Stimulated activated CD4-positive, alpha-beta T cell treated with anti-CD3 and anti-CD28 coated beads, Interleukin-1b, Interleukin-23, amount 100 ng/mL, for 4 hours (primary cell): ENCODE measurements at places on chromosomes 12 and 14.

DNA sequence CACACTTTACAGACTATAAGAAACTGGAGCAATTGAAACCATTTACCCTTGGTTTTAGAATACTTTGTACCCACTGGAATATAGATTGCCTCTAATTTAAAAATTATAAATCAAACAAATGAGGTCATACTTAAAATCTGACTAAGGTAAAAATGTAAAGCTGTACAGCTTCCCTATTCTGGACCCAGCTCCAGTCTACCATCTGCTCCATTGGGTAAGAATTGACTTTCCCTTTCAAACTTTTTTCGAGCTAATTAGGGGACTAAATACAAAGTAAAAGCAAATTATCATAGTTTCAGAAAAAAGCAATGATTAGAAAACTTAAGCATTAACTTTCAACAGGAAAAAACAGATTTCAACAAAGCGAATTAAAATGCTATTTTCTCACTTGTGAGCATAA, 4.3 kb downstream of the KRR1 start:
- no peak for DNase-seq

GRCh38 chr12:103318566-103318965, 177.2 kb downstream of the C12orf42 start:
- no peak for DNase-seq

DNA sequence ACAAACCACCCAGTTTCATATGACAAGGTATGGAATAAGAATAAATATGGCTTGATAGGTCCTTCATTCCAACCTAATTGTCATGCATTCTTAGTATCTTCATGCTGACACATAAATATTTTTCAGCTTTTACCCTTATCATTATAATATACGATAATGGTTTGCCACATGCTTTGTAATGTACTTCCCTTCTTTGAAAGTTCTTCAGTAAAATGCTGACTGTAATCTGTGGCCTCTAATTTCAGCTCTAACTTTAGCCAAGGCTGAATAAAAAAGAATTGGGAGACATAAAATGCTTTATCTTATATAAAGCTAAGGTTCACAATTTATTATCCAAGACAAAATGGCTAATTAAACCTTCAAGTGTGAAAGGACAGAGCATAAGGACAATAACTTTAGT, 2.6 kb upstream of the MAP4K5 start:
- DNase-seq = no peak

GRCh38 chr12:18696971-18697602, 40.7 kb downstream of the PLCZ1 start:
- DNase-seq = no peak

- no peak for DNase-seq
Observed at GRCh38 chr12:98154850-98155249, 360.5 kb upstream of the TMPO start.

DNA sequence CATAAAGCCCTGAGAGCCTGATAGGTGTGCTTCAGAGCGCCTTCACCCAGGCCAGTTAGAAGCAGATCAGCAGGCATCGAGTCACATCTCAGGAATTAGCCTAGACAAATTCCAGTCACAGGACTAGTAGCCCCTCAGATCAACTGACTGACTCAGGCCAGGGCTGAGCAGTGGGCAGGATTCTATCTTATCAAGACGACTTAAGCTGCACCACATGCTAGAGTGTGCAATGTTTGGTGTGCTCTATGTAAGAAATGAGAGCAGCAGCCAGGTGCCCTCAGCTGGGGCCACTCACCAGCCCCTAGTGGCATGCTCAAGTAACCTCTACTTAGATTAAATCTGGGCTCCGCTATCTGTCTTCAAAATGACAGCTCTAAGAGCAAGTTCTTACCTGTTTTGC, 19.7 kb upstream of the NGB start:
- DNase-seq = no peak

DNA sequence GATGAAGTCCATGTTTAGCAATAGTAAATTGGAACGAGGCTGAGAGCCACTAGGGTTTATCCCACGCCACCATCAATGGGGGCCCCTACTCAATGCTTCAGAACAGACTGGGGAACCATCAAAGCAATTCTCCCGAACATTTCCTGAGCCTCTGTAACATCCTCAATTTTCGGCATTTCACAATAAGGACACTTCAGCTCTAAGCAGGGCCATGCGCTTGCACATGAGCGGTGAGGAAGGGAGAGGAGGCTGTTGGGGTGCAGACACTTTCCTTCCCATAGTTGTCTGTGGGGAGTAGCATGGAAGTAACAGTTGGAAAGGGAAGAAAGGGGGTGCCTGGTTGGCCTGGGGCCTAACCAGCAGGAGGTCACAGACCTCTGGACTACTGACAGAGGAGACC, 129.9 kb upstream of the PRMT8 start:
- DNase-seq = no peak

DNA sequence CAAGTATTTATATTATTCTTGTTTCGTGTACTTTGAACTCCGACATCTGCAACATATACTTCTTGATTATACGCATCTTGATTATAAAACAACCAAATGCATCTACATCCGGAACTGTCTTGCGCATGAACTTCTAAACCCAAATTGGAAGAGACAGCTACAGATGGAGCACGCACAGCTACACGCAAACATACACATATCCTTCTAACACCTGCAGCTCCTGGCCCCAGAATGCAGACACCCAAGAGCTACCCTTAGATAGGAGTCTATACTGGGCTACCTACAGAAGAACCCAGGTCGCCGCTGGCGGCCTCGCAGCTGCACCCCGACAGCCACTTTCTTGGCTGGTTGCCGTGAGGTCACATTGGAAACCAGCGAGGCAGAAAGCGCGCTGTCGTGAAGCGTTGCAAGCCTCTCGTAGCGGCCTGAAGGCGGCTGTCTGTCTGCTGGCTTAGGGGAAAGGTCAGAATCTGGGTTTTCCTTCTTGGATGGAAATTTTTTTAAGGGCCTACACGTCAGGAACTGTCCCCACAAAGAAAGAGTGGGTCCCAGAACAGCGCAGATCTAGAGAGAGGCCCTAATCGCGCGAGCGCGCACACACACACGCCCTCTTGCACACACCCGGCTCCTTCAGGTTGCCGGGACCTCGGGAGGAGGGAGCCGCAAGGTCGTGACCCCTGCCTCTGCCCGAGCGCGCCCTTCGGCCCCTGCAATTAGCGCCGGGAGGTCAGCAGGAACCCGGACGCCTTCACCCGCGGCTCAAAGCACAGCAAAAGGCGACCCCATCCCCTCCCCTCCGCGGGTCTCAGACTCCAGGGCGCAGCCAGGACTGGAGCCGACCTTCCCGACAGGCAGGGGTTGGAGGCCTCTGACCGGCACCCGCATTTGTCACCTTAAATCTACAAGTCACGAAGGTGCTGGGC, 17.0 kb downstream of the TBX3 start:
- no peak for DNase-seq

- DNase-seq = no peak
Observed at GRCh38 chr12:2764398-2764797, 30.4 kb upstream of the FKBP4 start.

DNA sequence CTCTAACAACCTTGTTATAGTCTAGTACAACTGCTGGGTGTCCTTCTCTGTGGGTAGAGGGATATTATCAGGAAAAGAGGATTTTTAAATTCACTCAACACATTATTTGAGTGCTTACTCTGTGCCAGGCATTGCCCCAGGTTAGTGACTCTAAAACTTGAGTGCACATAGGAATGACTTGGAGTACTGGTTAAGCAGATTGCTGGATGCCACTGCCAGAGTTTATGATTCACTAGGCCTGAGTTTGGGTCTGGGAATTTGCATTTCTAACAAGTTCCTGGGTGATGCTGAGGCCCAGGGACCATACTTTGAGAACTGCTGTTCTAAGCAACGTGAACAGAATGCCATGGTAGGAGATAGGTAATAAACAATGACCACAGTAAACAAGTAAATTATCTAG, 96.6 kb downstream of the CFAP54 start:
- DNase-seq = no peak

DNA sequence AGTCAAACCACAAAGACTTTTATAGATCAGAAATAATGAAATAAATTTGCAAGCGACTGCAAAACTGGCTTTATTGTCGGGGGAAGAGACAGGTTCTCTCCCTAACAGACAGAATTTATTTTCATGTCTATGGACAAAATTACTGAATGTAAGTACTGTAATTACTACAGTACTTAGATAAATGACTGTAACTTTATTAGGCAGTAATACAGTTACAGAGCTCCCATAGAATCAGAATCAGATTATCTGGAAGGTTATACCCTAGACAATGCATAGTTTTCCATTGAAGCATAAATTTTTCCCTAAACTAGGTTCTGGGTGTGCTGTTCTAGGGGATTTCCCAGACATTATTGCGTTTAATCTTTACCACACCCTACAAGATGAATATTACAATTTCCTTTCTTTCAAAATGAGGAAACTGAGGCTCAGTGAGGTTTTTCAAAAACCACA, 114.2 kb downstream of the C12orf75 start:
- DNase-seq = no peak
